Bone marrow (tissue), 2 donors: ENCODE measurements at places on chromosomes 11 and 22.

DNA sequence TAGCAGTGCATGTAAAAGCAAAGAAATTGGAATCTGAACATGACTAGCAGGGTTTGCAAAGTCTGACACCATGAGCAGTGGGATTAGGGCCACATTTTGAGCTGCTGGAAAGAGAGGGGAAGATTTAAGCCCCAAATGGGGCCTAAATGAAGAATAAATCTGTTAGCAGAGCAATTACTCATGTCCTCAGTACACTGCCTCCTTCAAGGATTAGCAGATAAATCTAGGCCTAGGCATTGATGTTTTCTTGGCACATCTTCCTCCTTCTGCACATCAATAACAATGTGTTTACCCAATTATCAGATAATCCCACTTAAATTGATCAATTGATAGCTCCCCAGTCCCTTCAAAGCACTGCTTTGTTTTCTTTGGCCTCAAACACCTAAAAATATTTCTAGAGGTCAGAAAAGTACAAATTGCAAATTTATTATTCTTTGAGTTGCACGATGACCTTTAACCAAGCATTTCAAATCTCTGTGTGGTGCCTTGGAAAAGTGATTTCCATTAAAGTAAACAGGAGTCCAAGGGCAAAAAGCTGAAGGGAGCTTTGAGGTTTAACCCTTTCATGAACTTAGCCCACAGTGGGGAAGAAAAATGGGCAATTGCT is 514.7 kb upstream of the CHORDC1 start:
- DNase-seq: no peak

DNA sequence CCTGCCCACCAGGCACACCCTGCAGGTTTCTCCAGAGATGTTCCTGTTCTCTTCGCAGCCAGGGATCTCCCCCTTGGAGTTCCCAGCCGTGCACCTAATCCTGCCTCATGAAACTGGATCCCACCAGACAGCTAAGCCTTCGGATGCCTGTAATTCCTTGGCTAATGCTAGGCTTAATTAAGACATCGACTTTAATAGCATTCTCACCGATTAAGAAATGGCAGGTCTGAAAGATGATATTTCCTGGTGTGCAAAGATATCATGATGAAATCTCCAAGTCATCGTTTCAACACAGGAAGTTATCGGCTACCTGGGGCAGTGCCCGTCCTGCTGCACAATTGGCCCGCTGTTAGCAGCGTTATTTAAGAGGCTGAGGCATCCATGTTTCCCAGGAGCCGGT is 41.5 kb upstream of the CCND1 start:
- no peak for DNase-seq

- no peak for DNase-seq
These were observed at the start of gene PPP6R3 for GRCh38 chr11:68460741-68461574. PPP6R3 (plus strand) TSS chr11:68460752; CDS start chr11:68537665, 76,913 bp downstream.

GRCh38 chr22:25953276-25953675 is 211.3 kb downstream of the MYO18B start:
- DNase-seq: no peak

GRCh38 chr11:60810569-60810968 is 25.4 kb downstream of the MS4A10 start:
- no peak for DNase-seq

DNA sequence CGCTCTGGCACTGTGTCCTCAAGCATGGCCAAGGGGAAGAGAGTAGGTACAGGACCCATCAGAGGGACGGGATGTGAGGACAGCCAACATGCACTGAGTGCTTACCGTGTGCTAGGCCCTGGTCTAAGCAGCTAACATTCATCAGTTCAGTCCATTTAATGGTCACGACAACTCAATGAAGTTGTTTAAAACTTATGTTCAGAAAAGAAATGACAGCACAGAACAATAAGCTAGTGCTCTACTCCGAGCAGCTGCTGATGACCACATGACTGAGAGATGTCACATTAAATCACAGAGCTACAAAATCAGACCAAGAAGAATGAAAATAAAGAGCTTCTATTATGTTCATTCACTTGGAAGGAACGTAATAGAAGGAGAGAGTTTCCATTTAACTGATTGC is 26.3 kb downstream of the PRDM10 start:
- DNase-seq: no peak

- DNase-seq: no peak
These were observed 418.7 kb upstream of the CADM1 start for GRCh38 chr11:115922876-115923275.

DNA sequence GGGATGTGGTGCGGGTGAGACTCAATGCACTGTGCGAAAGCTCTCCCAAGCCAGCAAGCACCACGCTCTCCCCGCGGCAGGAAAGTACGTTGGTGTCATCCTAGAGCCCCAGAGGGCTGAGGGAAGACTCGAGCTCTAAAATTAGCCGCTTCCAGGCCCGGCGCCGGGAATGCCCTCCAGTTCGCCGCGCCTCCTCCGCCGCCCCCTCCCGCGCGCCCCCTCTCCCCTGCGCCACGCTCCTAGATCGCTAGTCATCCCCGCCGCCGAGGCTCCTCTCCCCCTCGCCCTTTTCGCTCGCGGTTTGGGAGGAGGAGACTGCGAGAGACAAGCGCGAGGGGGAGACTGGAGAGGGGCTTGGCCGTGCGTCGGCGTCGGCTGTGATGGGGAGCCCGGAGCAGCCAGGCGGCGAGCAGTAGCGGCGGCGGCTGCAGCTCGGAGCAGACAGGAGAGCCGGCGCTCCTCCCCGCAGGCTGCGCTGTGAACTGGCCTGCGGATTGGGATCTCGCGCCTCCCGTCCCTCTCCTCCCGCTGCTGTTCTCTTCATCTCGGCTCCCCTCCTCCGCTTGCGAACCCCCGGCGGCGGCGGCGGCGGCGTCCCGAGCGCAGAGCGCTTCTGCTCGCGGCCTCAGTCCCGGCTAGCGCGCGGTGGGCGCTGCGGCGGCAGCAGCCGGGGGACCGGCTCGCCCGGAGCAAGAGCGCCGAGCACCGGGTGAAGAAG is at the start of gene FAT3:
TSS of gene FAT3 (plus strand) at position 412 of the 718 bp plus-strand sequence. CDS start 127,295 bp downstream, outside the sequence.
- no peak for DNase-seq

GRCh38 chr22:21650280-21650679 is 8.2 kb downstream of the SDF2L1 start:
- DNase-seq: no peak

DNA sequence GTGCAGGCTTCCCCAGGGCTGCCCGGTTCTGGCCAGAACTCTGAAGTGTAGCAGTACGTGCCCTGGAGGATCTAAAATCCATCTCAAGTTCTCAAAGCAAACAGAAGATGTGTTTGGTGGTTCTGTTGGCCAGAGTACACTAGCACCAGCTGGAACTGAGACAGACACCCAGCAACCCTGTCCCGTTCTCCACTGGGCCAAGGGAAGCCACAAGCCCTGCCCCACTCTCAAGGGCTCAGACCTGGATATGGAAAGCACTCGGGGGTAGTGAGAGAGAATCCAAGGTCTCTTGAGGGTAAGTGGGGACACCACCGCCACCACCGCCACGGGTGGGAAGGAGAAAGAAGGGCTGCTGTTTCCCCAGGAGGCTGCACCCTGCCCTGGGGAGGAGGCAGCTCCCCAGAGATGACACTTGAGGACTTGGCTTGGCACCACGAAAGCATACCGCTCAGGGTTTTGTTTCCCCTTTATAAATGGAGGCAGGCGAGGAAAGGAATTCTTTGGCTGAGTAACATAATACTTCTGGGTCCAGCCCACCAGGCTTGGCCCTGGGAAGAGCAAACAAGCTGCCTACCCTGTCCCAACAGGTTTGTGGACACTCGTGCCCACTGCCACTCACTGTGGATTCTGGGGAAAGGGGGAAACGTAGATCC is 56.1 kb upstream of the POU2AF1 start:
- no peak for DNase-seq

DNA sequence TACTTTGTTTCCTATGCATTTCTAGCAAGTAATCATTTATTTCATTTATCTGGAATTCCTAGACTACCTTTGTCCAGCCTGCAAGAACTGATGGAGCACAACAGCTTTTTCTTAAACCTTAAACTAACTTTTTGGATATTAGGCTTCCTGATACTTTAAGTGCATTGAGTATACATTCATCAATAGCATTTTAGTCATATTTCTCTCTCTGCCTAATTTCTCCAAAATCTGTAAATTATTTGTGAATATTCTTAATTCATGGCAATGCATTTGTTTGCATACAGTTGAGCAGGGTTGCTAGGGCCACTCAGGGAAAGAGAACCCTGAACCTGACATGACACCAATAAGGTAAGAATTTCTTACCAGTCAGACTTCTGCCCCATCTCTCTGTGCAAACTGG is 29.1 kb upstream of the APLNR start:
- DNase-seq: no peak

DNA sequence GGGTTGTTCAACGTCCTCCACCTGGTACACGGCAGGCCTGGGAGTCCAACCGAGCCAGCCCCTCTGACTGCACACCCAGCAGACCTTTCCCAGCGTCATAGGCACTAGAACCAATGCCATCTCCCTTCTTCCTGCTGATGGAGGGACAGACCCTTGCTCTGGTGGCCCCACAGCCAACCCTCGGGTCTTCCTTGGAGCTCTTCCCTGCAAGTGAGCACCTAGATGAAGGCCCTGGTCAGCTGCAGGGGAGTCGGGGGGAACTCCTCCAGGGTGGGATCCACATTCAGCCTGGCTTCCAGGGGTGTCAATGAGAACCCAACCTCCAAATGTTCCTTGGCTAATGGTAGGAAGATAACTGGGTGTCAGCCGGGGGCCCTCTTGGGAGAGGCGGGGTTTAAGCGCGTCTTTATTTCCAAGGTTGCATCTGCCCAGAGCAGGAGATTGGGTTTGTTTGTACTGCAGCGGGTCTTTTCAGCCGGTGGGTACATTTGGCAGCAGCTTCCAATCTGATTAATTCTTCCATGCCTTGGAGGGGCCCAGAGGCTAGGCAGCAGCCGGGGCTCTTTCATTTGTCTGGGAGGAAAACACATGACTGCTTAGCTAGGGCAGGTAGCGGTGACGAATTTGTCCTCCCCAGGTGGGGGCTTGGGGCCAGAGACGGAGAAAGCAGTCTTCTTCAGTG is 56.0 kb upstream of the SHISAL1 start:
- no peak for DNase-seq

GRCh38 chr11:7450836-7451235 is 34.5 kb upstream of the OLFML1 start:
- no peak for DNase-seq

- peak; percentile 21 for DNase-seq
These were observed 3.1 kb upstream of the MN1 start for GRCh38 chr22:27804470-27805297.

DNA sequence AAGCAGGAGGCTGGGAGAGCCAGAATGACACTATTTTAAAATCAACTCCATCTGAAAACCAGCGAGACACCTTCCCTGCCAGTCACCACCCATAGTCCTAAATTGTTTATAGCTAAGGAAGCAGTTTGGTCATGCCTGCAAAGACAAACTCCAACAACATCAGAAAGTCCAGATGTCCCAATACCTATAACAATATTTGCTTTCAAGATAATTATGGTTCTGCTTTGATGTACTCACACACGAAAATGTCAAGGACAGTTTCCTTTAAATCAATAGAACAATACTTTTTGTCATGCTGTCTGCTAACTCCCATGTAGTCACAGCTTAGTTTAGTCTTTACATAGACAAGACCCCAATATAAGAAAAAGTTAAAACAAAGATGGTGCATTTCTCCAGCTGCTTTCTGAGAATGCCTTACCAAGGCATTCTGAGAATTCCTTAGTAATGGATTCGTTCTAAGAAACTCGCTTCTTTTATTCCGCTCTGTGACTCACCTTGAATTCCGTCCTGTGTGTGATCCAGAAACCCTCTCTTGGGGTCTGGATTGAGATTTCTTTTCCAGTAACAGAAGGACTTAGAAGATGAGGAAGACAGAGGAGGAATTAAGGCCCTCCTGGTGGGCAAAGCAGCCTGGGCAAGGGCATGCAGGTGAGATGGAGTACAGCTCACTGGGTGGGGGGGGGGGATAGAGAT is 9.6 kb upstream of the SCGB2A2 start:
- no peak for DNase-seq

GRCh38 chr11:57506522-57506921 is 9.0 kb downstream of the SLC43A1 start:
- DNase-seq: no peak

DNA sequence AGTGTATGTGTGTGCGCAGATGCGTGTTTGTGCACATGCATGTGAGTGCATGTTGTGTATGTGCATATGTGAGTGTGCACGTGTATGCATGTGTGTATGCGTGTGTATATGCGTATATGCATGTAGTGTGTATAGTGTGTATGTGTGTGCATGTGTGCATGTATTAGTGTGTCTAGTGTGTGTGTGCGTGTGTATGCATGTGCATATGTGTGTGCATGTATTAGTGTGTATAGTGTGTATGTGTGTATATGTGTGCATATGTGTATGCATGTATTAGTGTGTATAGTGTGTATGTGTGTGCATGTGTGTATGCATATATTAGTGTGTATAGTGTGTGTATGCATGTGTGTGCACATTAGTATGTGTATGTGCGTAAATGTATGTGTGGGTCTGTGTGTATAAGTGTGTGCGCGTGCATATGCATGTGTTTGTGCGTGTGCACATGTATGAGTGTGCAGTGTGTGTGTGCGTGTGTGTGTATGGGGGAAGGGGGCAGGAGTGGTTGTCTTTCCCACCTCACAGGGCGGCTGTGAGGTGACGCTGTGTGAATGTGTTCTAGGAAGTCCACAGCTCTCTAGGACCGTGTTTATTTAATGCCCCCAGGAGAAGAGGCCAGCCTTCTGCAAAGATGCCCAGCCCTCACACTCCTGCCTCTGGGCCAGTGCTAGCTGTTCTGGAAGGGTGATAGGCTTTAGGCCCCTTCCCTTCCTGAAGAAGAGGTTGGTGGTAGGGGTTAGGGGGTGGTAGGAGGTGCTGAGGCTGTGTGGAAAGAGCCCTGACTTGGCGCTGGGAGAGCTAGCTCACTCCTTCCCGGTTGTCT is 114.6 kb downstream of the CEP164 start:
- DNase-seq: no peak
